Stimulated activated CD8-positive, alpha-beta memory T cell treated with anti-CD3 and anti-CD28 coated beads, Interleukin-2, amount 100 ng/mL, for 48 hours (primary cell): ENCODE measurements at places on chromosomes 7 and 10.

- no peak for DNase-seq
Observed at GRCh38 chr10:96280859-96281258, 9.5 kb upstream of the BLNK start.

- DNase-seq, result no peak
Observed at GRCh38 chr7:116027786-116028185, 2.8 kb downstream of the TFEC start.

- DNase-seq, result no peak
Observed at GRCh38 chr10:65291286-65291685, 1634.5 kb upstream of the LRRTM3 start.

DNA sequence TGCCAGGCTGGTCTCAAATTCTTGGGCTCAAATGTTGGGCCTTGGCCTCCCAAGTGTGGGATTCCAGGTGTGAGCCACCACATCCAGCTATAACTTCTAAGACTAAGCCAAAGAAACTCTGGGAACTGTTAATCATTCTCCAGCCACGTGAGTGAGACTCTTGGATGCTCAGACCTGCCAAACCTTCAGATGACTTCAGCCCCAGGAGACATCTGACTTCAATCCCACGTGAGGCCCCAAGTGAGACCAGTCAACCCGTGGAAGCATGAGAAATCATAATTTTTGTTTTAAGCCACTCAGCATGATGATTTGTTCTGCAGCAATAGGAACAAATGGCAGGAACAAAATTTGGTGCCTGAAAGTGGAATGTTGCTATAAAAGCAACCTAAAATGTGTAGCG, 4.3 kb upstream of the PCBD1 start:
- DNase-seq, result no peak

GRCh38 chr7:51640841-51641240, 324.2 kb upstream of the COBL start:
- no peak for DNase-seq

GRCh38 chr10:130377986-130378540, 241.9 kb downstream of the GLRX3 start:
- no peak for DNase-seq

- no peak for DNase-seq
Observed at GRCh38 chr7:139718859-139719258, 58.9 kb downstream of the HIPK2 start.

DNA sequence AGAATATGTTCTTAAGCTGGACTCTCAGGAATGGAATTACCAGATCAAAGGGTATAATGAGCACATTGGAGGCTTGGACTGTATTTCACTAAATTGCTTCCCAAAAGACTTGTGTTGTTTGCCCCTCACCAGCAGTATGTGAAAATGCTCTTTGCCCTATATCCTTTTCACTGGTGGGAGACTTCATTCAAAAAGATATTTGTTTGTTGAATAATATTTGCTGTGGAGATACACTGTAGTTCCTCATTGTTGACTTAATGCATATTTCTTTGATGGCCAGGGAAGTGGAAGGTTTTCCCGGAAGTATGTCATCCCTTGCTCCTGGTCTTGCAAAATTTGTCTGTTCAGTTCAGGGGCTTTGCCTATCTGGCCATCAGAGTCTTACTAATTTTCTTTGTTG, 19.4 kb downstream of the GSTO2 start:
- no peak for DNase-seq

DNA sequence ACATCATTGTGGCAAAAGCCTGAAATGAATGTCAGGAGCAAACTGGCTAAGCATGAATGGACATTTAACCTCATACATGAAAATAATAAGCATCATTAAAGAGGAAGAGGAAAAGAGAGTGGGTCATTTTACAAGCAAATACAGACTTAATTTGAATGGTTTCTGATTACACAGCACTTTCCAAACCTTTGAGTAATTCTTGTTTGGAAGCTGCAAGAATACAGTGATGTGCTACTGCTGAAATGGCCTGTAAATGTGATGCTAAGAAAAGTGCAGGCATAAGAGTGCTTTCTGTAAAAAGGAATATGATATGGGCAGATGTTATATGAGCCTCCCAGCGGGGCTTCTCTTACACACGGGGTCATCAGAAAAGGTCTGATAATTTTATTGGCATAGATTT, 30.2 kb downstream of the TAS2R16 start:
- no peak for DNase-seq

GRCh38 chr10:31930023-31930751, 1.6 kb upstream of the ARHGAP12 start:
- DNase-seq, result no peak

DNA sequence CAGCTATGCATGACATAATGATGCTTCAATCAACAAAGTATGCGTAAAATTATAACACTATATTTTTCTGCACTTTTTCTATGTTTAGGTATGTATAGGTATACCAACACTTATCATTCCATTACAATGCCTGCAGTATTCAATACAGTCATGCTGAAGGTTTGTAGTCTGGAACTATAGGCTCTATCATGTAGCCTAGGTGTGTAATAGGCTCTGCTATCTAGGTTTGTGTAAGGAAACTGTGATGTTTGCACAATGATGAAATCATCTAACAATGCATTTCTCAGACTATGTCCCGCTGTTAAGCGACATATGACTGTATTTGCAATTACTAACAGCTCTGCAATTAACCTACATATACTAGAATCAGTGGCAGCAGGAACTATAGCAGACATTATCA, 1447.5 kb downstream of the GATA3 start:
- DNase-seq, result no peak

DNA sequence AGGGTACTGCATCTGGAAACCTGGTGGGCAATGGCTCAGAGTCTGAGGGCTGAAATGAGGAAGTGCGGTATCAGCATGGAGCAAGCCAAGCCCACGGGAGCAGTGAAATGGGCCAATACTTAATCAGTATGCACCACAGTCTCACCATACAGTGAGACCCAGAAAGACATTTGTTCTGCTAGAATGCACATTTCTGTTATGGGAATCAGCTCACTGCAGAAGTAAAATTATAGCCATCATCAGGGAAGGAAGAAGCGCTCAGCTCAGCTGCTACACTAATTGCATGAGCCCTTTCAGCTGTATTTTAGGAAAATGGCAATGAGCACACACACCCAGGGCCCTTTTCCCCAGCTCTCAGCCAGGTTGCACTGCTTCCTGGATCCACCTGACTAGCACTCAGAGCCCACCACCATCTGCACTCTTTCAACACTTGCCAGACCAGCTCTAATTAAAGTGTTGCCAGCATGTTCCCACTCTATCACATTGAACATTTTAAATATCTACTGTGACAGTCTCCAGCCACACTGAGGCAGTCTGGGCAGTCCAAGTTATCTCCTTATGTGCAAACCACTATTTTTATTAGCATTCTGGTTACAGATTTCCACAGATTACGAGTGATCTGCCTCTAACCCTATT, 44.2 kb upstream of the PIK3AP1 start:
- no peak for DNase-seq

DNA sequence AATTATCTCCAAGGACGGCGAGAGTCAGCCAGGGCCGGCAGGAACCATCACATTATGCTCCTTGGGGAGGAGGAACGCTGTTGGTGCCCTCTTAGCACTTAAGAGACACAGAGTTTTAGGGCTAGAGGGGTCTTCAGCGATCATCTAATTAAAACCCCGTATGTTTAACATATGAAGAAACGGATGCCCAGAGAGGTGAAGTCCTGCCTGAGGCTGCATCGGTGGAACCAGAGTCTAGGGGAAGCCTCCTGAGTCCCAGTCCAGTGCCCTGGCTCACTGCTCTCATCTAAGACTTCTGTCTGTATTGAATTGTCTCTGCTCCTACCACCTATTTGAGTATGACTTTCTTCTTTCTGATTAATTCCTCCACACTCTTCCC, 688 bp upstream of the ABCB4 start:
- no peak for DNase-seq

- DNase-seq, result no peak
Observed at GRCh38 chr7:141354251-141354650, 197.0 kb upstream of the AGK start.
